NAMALWA (cell line): ENCODE measurements at places on chromosomes 5 and 9.
A peak's percentile ranks its signal among the peaks of the same experiment; 100 is the strongest.

DNA sequence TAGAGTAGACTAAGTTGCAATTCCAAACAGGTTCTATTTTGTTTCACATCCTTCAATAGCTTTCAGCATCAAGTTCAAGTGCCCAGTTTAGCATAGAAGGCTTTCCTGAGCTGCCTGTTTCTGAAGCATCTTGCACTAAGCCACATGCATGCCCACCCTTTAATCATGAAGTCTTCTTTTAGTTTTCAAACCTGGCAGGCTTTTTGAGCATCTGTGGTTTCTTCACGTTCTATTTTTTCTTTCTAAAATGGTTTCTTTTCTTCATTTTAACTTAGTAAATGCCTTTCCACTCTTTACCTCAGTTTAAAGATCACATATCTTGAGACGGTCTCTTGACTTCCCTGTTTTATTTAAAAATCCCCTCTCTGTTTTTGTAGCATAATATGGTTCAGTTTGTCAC, 360.1 kb downstream of the MAN2A1 start:
- DNase-seq, result no peak

GRCh38 chr9:91813176-91813795, 136.7 kb downstream of the ROR2 start:
- DNase-seq, result no peak

GRCh38 chr5:74164725-74165235, 475.7 kb downstream of the ENC1 start:
- no peak for DNase-seq

DNA sequence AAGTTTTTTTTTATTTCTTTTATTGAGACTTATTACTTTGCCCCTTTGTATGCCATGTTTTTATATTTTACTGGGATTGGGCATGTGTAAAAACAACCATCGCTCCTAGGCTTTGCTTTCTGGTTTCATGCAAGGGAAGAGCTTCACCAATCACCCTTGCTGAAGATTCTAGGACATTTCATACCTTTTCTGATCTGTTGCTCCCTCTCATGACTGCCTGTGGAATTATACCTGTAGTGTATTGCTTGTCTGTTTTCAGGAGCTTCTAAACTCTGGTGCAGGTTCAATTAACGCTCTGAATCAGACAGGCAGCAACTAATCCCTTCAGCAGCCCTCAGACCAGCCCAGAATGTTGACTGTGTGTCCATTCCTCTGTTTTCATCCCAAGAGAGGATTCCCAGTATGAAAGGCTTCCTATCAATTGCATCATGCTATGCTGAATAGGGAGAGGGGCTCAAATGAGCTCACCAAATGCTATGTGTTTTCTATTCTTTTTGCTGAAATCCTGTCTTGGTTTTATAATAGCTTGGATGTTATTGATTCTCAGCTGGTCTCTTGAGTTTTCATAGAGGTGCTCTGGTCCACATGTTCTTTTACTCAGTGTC, 572.9 kb upstream of the CDH6 start:
- DNase-seq, result no peak

GRCh38 chr5:73531356-73531755, 33.1 kb downstream of the BTF3 start:
- no peak for DNase-seq

- DNase-seq, result no peak
Measured at GRCh38 chr5:59599729-59600128, 293.8 kb downstream of the PDE4D start.

DNA sequence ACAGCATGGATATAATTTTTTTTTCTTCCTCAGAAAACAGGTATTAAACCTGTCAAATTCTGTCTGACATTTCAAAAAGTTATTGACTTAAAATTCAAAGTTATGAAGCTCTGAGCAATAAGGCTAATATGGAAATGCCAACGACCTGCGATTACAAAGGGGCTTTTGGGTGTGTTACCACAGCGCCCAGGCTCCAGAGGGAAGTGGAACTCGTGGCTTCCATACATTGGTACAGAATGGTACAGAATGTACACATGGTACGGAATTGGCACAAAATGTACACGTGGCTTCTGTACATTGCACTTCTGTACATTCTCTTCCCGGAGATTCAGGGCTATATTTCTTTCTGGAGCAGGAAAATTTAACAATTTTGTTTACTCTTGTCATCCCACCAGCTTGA, 225.1 kb upstream of the TBCA start:
- DNase-seq, result no peak

DNA sequence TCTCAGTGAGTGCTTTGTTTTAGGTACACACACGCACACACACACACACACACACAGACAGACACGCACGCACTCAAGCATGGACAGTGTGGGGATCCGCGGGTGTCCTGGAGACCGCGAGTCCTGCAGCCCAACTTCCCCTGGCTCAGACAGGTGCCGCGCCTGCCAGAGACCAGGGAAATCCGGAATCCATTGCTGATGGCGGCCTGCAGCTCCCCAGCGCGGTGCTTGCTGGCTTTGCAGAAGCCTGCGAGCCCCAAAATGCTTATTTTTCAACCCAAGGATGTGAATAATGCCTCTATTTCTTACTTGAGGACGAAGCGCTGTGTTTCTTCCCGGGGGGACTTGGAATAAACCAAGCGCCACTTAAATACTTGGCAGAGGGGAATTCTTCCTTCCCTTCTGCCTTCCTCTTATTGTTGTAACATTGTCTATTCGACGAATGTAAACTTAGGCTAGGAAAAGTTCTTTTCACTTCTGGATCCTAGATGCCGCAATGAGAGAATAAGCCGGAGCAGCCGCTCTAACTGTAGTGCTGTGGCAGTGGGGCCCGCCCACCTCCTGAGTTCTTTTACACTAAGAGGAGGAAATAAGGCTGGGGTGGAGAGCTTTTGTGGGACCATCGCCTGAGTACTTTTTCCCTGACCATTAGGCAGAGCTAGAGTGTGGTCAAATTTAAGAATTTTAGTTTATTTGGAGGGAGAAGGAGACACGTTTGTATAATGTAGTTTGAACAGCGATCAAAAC, 802 bp downstream of the ITGA2 start:
- no peak for DNase-seq

GRCh38 chr9:136947955-136948510, 3.0 kb downstream of the C8G start:
- peak; percentile 42 for DNase-seq
